Stimulated activated CD4-positive, alpha-beta T cell treated with anti-CD3 and anti-CD28 coated beads, Interleukin-15, amount 100 ng/mL, for 1 hour (primary cell): ENCODE measurements at places on chromosomes 3 and 15.

DNA sequence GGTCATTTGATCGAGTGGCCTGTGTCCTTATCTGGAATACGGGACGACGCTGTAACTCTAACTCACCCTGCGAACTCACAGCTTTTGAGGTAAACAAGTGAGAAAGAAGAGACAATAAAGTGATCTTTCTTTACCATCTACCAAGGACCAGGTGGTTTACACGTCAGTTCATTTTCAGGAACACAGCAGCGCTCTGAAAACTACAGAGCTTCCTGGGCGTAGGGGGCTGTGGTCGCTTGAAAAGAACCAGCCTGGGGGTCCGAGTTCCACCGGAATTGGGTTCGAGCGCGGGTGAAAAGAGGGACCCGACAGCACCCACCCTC, 357 bp downstream of the KIAA1143 start:
- no peak for DNase-seq

GRCh38 chr15:63018639-63019038, 23.9 kb upstream of the TPM1 start:
- DNase-seq, result no peak

- no peak for DNase-seq
Measured at GRCh38 chr3:160811237-160811548, 55.2 kb downstream of the PPM1L start.

GRCh38 chr3:181488536-181488935, 223.2 kb upstream of the SOX2 start:
- DNase-seq, result no peak
